Heart left ventricle (tissue), 16 donors: ENCODE measurements at places on chromosomes 1 and 21. TPM values are rescaled to one million over a fixed set of nuclear protein-coding genes. Genes with fewer than 3 reads are reported as not detected.

Gene SAMD11
- total RNA-seq: 1.4 TPM

Gene FCRL4
- total RNA-seq: not detected

Gene RORC
- total RNA-seq: 9.8 TPM

GRCh38 chr1:114340892-114341291, 170.1 kb downstream of the TRIM33 start:
- DNase-seq: no peak

DNA sequence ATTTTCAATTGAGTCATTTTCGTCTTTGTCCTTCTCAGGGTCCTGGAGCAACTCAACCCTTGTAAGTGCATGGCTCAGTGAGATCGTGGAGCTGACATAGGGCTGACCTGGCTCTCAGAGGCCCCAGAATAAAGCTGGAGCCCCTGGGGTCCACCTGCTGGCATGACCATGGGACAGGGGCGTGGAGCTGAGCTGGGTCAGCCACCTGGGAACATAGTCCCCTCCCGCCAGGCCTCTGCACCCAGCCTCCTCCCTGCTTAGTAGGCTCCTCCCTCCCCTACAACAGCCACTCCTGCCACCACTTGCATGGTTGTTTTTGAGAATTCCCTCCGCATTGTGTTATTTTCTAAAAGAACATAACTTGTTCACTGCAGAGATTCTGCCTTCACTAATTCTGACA, 3.1 kb upstream of the RIPK4 start:
- DNase-seq: no peak
